GM23248 (cell line): ENCODE measurements at places on chromosomes 16 and 17.

GRCh38 chr16:89413811-89414585 is 76.4 kb downstream of the ANKRD11 start:
- DNase-seq, result no peak

DNA sequence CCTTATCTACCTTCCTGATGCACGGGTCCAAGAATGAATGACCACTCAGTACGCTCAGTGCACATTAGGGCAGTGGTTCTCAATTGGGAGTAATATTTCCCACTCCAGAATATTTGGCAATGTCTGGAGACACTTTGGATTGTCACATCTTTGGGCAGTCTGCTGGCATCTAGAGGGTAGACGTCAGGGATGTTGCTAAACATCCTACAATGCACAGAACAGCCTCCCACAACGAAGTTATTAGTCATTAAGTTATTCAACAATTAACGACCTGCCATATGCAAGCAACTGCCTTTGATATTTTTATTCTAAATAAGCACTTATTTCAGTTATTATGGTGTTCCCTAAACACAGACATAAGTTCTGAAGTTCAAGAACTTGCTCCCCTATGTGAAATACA is 669.3 kb downstream of the TOX3 start:
- peak; percentile 20 for DNase-seq

- DNase-seq, result no peak
Measured at GRCh38 chr16:26614237-26614841, 452.4 kb upstream of the C16orf82 start.

DNA sequence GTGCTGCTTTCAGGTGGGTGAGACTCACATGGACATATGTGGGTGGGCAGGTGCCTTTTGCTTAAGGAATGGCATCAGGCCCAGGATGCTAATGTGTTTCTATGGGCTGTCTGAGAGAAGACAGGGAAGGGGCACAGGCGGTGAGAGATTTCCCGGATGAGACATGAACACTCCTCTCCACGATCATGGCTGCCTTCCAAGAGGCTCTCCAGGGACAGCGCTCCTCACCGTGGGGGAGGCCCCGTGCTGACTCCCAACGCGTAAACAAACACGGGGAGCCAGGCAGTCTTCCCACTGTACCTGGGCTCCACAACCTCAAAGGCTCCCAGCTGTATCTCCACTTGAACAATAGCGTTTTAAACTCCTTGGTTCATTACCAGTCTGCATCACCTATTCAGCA is 42.8 kb downstream of the CDK5R1 start:
- no peak for DNase-seq

DNA sequence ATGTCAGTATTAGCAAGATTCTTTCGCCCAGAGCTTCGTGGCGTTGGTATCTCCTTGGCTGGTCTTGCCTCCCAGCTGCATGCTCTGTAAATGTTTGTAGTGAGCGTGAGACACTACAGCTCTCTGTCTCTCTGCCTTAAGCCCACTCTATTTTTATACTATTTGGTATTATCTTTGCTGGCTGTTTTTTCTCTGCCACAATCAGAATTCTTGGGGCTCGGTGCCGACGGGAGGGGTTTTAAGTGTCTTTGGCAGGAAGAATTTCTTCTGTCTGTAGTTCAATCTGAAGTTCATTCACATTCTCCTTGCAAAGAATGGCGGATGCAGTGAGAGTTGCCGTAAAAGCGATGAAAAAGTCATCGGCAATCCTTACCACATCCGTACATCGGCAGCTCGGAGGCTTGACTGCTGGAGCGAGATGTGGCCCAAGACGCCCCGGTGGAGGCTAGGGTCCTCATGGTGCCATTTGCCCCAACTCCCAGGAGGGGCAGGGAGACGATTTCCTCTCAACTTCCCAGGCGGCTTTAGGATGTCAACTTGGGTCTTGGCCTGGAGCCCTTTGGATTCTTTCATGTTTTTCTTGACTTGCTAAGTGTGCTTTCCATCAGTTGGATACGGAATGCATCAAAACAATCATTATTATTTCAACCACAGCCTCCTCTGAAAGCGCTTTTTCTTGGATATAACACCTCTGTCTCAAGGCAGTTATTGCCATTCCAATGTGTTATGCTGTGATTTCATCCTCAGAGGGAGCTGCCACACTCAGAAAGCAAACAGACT is 132.3 kb upstream of the SDK2 start:
- no peak for DNase-seq

GRCh38 chr16:8899709-8900317 is 17.7 kb downstream of the LITAFD start:
- DNase-seq, result no peak
